NCI-H187 (cell line): ENCODE measurements at places on chromosomes 12 and 14.

GRCh38 chr14:35046751-35047536 lies 872 bp downstream of the FAM177A1 start:
- DNase-seq = peak; percentile 16

DNA sequence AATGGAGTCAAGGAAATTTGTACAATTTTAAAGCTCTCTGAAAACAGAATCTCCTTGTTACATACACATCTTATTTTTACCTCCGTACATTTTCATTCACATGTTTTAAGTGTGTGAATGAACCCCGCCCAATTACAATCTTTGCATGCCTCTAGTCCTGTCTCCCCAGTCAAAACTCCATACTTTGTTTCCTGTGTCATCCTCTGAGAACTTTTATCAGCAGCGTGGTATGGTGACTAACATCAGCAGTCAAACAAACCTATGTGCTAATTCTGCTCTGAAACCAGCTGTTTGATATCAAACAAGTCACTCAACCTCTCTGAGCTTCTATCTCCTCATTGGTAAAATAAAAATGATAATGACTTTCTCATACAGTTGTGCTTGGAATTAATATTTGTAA lies 15.8 kb upstream of the ERGIC2 start:
- DNase-seq = no peak

- DNase-seq = no peak
Observed at GRCh38 chr14:21108791-21109190, 7.9 kb downstream of the TMEM253 start.

- DNase-seq = no peak
Observed at GRCh38 chr12:31817120-31817519, 88.3 kb upstream of the AMN1 start.

- DNase-seq = no peak
Observed at GRCh38 chr12:20063116-20063515, 305.2 kb upstream of the PDE3A start.

DNA sequence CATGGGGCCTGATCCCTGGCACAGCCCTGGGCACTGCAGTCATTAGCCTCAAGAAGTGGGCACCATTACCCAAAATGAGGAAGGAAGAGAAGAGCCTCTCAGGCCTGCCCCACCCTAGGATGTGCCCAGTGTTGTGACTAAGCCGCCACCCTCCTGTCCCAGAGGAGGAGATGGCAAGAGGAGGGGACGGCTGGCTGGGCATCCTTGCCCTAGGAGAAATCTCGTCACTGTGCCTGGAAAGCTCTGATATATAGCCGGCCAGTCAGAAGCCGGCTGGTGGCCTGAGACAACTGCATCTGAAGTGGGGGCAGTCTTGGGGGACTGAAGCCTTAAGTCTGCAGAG lies 115.2 kb downstream of the LGMN start:
- no peak for DNase-seq

- DNase-seq = no peak
Observed at GRCh38 chr12:128089961-128090360, 177.0 kb upstream of the TMEM132C start.

DNA sequence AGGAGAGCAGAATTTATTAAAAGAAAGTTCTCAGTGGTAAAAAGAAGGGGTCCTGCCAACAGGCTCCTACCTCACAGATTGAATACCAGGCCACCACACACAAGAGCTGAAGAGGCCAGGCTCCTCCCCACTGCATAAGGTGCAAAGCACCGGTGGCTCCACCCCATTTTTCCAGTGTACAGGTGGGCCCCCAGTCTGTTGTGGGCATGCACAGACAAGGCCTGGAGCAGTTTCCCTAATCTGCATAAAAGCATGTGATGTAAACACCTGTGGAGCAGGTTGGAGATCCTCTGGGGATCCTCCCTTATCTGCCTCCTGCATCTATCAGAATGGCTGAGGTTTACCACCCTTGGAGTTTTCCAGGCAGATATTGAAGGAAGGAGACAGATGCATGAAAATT lies 45.7 kb upstream of the PDZRN4 start:
- DNase-seq = no peak

GRCh38 chr12:94712815-94713515 lies 62.6 kb upstream of the TMCC3 start:
- DNase-seq = no peak

DNA sequence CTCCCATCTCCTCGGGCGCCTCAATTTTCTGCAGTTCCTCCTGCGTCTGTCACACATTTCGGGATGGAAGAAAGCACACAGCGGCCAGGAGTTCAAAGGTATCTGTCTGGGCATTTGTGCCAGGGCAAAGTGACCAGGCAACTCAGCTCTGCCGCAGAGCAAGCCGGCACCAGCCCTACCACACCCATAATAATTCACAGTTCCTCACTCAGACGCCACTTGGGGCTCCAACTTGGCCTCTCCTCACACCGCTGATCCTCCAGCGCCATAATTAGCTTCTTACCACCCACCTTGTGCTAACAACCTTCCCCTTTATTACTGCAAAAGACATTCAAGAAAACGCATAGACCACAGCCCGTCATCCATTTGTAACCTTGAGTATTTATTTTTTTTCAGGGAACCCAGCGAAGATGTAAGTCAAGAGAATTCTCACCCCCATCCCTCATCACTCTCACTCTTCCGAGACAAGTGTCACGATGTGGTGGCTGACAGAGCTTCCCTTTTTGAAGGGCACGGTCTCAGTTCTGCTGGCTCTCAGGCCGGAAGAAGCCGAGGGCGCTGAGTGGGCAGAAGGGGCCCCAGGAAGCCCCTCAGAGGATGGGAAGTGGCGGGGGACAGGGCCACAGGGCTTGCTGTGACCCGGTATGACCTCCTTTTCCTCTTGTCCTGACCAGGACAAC lies 25.2 kb upstream of the NCOR2 start:
- DNase-seq = no peak

DNA sequence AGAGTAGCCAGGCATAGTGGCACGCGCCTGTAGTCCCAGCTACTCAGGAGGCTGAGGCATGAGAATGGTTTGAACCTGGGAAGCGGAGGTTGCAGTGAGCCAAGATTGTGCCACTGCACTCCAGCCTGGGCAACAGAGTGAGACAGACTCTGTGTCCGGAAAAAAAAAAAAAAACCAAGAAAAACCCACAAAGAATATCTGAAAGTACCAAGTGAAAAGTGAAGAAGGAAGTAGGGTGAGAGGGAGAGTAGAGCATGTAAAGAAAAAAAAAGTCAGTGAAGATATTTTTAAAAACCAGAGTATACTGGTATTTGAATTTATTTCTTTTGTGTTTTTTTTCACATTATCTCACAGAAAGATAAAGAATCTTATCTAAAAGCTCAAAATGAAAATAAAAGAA lies 43.3 kb upstream of the ISM2 start:
- no peak for DNase-seq

DNA sequence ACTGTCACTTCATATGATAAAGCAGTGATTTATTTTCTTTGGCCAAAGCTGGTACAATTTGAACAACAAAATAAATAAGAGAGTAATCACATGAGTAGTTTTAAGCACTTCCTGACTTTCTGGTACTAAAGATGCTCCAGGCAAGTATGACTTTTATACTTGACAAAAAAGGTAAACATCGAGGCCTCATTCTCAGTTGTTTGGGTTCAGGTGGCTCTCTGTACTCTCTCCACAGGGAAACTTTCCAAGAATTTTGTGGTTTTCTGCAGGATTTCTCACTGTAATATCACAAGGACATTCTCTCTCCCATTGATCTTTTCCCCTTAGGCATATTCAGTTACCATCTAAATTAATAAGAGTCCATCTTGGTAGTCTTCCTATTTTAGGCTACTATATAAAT lies 26.6 kb upstream of the KCNC2 start:
- no peak for DNase-seq

DNA sequence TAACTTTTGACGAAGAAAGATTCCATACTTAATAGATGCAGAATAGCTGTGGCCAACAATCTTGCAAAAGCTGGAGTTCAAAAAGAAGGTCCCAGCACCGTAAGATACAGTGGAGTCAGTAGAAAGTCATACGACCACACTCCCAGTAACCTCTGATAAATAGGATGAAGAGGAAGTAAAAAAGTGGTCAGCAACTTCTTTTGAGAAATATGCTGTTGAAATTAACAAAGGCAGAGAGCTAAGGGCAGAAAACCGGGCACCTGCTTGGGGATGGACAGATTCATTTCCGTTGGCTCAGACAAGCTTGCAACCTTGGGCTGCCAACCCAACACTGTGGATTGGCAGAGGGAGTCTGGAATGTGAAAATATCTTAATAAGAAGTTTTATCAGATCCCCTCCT lies 40.0 kb downstream of the BTG1 start:
- DNase-seq = no peak

DNA sequence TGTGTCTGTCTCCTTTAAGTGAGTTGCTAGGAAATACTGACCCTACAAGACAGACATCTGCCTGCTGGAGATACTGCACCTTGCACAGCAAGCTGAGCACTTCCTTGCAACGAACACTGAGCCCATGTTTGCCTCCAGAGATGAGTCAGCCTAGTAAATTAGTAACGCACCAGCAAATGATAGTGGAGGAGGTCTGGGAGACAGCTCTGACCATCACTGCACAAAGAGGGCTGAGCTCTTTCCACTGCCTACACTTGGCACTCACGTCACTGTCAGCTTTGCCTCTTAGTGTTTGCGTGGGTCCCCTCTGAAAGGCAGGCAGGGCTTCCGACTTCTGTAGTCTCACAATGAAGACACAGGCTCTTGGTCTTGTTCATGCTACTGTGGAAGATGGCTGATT lies 109.0 kb downstream of the APAF1 start:
- no peak for DNase-seq

DNA sequence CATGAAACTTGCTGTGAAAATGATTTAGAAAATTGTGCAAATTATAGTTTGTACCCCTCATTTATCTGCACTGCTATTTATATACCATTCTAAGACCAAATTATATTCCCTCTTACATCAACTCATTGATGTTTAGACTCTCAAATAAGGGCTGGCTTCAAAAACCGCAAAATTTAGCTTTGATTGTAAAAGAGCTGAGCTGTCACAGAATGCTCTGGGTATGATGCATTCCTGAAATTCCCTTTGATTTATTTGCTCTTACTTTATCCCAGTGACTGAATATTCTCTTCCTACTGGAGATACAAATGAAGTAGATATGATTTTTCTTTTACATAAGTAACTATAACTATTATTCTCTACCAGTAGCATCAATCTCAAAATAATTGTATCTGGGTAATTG lies 78.0 kb upstream of the TMTC2 start:
- DNase-seq = no peak

DNA sequence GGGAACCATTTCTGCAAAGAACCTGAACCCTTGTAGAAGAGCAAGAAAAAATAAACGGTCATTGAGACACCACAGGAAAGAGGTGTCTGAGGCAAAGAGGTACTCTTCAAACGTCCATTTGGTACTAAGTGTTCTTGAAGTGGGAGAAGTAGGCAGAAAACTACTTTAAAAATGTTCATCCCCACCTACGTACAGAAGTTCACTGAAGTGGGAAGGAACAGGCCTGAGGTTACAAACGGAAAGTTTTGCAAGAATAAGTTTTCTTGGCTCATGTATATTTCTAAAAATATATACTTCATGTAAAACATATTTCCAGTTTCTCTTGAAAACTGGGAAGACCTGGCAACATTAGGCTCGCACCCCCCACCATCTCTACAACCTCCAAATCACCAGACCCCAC lies 61.2 kb downstream of the STXBP6 start:
- no peak for DNase-seq

DNA sequence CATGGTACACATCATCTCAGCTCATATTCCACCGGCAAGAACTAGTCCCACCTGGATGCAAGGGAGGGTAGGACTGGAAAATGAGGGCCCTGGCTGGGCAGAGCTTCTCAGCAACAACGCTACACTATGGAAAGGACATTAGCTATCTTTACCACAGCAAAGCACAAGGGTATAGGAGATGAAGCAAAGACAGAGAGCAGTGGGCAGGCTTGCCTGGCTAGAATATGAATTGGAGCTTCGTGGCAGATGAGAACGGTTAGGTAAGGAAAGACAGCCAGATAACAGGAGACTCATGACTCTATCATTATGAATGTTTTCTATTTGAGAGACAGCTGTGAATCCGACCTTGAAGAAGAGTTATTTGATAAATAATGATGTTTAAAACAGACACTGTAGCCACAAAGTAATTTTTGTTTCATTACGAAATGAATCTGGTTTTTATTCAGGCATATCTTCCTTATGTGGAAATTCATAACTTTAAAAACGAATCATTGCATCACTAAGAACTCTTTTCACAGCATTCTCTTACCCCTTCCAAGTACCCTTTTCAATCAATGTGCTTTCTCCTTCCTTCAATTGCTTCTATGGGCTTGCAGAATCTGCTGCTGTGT lies 59.1 kb upstream of the PCED1B start:
- DNase-seq = no peak

- DNase-seq = no peak
Observed at GRCh38 chr12:23093488-23093887, 468.5 kb downstream of the ETNK1 start.

DNA sequence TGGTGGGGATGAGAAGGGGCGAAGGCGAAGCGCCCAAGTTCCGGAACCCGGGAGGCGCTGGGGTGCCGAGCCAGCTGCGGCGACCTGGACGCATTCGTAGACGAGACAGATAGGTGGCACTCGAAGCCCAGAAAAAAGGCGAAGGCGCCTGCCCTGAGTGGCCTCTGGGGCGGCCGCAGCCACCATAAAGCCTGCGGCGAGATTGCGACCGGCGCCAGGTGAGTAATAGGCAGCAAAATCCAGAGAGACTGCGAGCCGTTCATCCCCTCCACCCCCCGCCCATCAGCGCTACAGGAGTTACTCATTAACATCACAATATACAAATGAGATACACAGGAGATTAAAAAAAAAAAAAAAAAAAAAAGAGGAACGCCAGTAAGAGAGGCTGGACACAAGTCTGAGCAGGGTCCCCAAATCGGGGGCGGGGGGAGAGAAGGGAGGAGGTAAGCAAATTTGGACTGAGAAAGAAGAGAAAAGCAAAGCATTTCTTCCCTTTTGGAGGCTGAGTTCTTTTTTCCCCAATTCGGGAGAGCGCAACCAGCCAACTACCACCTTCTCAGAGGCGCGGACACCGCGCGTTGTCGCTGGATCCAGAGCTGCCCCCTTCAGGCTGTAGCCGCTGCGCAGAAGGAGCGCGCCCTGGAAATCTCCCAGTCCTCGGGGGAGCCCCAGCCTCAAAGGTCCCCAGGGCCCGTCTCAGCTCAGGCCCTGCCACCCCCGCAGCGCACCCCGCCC lies 15.7 kb downstream of the TBX3 start:
- peak; percentile 84 for DNase-seq

GRCh38 chr14:100070310-100070709 lies 5.1 kb downstream of the EVL start:
- no peak for DNase-seq
